ENCODE measurements at places on chromosomes 7 and 10.

DNA sequence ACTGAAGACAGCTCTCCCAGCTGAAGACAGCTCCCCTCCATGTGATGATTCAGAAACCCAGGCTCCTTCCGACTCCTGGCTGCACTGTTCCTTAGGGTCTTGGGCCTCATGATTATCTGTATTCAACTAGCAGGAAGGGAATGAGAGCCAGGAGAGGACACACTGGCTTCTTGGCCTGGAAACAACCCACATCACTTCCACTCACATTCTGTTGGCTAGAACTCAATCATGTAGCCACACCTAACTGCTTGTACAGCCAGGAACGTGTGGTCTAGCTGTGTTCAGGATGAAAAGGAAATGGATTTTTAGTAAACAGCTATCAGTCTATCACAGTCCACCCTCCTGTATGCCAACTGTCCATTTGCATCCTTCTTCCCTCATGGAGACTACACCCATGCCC lies 30.5 kb upstream of the XPNPEP1 start:
- no peak for DNase-seq

DNA sequence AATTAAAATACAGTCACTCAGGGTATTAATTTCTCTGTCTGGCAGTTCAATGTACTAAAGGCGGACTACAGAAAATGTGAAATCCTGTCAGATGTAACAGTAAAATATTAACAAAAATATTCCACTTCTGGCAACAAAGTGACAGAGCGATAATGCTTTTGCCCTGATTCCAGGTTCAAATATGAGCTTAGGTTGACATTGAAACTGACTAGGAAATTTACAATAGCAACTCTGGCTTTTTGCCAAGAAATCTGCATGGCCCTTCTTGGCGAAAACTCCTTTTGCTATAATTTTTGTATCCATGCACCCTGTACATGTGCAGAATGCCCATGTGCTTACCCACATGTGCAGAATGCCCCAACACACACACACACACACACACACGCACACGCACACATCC lies 552.2 kb downstream of the MDFIC start:
- no peak for DNase-seq

GRCh38 chr7:95630702-95631458 lies 34.6 kb upstream of the PDK4 start:
- DNase-seq: no peak

DNA sequence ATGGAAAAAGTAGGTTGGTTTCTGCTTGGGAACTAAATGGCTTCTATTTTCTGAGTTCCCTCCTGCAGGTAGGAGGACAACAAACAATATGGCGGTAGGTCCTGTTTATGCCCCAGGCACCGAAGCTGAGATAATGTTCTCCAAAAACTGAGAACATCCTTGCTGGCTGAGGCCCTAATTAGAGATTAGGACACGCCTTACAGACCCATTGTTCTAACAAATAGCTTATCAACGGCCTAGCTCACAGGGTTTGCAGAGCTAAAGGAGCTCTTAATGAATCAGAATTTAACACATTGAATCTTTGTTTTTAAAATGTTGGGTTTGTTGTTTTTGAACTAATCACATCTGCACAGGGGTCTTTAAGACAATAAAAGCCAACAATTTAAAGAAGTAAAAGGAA lies 37.0 kb downstream of the HTR5A start:
- no peak for DNase-seq

- no peak for DNase-seq
These were observed 34.3 kb upstream of the EXOC6 start for GRCh38 chr10:92813979-92814378.

DNA sequence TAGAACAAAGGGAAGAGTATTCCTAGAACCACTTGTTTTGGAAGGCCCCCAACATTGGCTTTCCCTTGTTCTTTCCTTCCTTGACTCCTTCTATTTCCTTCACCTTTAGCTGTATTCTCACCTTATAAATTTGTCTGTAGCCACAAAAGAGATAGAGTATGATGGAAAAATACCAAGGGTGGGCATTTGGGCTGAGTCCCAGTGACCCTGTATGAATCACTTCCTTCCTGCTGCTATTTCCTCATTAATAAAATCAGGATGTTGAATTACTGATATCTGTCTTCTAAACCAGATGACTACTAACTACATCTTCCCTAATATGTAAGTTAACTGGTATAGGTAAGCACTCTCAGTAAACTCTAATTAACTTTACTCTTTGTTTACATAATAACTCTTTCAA lies 55.1 kb downstream of the IFIT5 start:
- DNase-seq: no peak

GRCh38 chr7:11181590-11181989 lies 207.9 kb downstream of the PHF14 start:
- no peak for DNase-seq
